Activated CD4-positive, CD25-positive, alpha-beta regulatory T cell (primary cell): ENCODE measurements at places on chromosomes 1 and 21.
A peak's percentile ranks its signal among the peaks of the same experiment; 100 is the strongest.

DNA sequence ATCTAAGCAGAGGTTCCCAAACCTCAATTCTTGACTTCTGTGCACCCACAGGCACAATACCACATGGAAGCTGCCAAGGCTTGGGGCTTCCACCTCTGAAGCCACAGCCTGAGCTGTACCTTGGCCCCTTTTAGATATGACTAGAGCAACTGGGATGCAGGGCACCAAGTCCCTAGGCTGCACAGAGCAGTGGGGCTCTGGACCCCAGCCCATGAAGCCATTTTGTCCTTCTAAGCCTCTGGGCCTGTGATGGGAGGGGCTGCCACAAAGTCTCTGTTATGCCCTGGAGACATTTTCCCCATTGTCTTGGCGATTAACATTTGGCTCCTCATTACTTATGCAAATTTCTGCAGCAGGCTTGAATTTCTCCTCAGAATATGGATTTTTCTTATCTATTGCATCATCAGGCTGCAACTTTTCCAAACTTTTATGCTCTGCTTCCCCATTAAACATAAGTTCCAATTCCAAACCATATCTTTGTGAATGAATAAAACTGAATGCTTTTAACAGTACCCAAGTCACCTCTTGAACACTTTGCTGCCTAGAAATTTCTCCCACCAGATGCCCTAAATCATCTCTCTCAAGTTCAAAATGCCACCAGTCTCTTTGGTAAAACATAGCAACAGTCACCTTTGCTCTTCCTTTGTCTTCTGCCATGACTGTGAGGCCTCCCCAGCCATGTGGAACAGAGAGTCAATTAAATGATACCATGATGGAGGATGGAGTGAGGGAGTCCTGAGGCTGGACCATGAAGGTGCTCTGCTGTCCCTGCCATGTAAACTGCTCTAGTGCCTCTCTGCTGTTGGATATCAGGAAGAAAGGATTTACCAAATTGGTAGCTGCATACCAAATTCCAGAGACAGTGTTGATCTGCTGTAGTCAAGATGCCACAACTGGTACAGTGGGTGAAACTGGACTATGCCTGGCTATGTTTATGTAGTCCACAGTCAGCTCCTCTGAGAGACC, 37.6 kb downstream of the RUNX3 start:
- DNase-seq = no peak

DNA sequence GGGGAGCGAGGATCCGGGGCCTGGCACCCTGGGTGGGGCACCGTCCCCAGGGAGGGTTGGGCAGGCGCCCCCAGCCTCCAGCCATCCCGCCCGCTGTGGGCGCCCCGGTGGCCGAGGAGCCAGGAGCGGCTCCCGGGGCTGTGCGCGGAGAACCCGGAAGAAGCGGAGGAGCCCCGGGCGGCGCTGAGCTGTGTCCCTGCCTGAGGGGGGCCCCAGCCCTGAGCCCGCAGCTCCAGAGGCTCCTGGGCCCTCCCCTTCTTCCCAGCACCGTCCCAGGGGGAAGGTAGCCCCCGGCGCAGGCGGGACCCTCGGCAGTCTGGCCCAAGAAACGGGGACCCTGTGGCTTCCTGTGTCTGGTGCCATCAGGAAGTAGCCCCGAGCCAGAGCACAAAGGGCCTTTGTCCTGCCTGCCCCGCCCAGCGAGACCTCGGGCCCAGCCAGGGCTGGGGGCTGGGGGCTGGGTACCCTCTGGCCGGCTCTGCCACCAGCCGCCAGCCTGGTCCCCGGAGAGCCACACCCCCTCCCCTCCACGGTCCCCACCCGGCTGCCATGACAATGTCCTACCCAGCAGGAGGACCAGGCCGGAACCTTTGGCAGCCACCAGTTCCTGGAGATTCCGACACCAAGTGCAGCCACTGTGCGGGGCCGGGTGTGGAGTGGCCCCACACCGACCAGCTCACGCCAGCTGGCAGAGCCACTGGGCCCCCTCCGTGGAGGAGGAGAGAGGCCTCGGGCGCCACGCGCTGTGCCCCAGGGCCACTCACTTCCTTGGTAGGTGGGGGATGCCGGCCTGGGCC, 15.6 kb upstream of the TTLL10 start:
- DNase-seq = peak; percentile 35

GRCh38 chr1:228348708-228349467, 57.7 kb downstream of the TRIM11 start:
- no peak for DNase-seq

GRCh38 chr1:17452686-17453085, 13.2 kb upstream of the RCC2 start:
- DNase-seq = no peak

DNA sequence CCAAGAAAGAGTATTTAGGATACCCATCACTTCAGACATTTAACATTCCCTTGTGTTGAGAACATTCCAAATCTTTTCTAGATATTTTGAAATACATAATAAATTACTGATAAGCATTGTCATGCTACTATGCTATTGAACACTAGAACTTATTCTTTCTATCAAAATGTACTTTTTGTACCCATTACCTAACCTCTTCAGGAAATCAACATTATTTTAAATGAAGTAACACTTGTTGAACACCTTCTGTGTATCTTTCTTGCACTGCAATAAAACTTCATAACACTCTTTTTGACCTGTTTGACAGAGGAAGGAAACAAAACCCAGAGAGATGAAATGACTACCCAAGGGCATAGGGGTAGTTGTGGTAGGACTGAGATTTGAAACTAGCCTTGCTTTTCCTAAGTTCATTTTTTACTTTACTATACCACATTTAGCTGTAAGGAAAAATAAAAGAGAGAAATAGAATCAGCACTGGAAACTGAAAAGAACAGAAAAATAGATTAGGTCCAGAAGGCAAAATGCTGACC, 99.4 kb downstream of the UCHL5 start:
- DNase-seq = no peak

GRCh38 chr21:46625759-46626158, 9.7 kb upstream of the PRMT2 start:
- no peak for DNase-seq

DNA sequence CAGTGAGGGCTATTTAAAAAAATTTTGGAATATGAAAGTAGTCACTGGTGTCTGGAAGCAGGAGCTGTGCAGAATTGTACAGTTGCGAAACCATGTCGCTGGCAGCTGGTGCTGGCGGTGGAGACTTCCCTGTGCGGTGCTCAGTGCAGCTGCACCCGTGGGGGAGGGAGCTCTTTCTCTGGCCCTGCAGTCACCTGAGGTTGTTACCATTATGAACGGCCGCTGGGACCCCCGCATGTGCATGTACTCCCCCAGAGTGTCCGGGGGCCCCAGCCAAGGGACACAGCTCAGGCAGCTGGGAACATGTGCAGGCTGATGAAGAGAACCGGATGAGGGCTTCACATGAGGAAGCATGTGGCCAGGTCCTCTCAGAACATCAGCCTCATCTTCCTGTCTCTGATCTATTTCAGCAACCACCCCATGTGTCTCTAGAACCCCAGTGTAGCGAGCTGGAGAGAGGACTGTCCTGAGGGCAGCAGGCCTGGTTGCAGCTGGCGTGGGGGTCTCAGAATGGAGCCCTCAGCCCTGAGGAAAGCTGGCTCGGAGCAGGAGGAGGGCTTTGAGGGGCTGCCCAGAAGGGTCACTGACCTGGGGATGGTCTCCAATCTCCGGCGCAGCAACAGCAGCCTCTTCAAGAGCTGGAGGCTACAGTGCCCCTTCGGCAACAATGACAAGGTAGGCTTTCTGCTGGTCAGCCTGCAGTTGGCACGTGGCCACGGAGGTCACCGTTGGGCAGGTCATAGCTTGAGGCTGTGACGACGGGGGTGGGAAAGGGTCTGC, at the start of gene TRPM2:
TSS of gene TRPM2 (plus strand) at position 431 of the 780 bp plus-strand sequence. CDS start at position 511, 80 bp downstream.
- no peak for DNase-seq
